Stimulated activated CD4-positive, alpha-beta T cell treated with anti-CD3 and anti-CD28 coated beads, Interleukin-1b, Interleukin-23, amount 100 ng/mL, for 1 hour (primary cell): ENCODE measurements at places on chromosomes 4 and X.

- no peak for DNase-seq
These were observed 102.5 kb downstream of the DDIT4L start for GRCh38 chr4:100087743-100088142.

- no peak for DNase-seq
These were observed 19.9 kb downstream of the MRFAP1 start for GRCh38 chr4:6660430-6660829.

DNA sequence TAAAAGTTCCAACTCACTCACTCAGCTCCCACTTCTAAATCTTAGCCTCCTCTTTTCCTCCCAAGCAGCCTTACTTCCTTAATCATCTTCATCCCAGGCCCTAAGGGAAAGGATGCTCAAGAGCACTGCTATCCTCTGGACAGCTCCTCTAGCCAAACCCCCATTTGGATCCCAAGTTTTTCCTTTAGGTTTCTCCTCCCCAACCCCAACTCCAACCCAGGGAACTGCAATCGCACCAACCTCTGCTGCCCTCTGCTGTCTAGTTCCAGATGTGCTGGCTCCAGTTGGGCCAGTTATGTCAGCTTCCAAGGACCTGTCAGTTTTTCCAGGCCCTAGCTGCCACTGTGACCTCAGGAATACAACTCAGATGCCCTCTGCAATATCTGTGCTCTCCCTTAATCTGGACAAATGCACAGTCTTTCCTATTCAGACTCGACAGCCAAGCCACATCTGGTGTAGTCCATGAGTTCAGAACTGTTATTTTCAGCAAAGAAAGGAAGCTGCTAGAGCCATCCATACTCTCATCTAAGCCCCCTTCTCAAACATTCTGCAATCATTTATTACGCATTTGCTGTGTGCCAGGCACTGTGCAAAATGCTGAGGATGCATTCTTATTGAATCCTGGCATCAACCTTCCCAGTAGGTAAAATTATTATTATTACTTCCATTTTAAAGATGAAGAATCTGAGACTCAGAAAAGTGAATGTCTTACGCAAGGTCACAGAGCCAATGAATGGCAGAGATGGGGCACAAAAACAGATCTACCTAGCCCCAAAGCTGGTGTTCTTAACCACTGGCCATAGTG lies 12.3 kb upstream of the XPNPEP2 start:
- peak; percentile 12 for DNase-seq

- DNase-seq: no peak
These were observed 54.5 kb downstream of the TSPAN5 start for GRCh38 chr4:98603683-98604521.

- no peak for DNase-seq
These were observed 102.3 kb upstream of the NAP1L5 start for GRCh38 chr4:88799900-88800299.

DNA sequence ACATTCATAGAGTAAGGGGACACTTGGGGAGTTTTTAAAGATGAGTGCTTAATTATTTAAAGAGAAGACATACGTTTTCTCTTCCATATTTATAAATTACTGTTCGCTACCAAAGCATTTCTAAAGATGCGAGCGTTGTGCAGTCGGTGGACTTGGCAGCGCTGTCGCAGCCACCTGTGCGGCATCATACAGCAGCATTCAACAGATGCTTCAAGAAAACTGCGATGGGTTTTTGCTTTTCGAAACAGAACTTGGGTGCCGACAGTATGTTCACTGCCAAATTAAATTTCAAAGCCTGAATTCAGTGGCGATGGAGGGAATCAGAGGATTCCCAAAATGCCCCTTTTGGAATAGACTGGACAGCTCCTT lies 1.6 kb upstream of the HTR2C start:
- DNase-seq: no peak

DNA sequence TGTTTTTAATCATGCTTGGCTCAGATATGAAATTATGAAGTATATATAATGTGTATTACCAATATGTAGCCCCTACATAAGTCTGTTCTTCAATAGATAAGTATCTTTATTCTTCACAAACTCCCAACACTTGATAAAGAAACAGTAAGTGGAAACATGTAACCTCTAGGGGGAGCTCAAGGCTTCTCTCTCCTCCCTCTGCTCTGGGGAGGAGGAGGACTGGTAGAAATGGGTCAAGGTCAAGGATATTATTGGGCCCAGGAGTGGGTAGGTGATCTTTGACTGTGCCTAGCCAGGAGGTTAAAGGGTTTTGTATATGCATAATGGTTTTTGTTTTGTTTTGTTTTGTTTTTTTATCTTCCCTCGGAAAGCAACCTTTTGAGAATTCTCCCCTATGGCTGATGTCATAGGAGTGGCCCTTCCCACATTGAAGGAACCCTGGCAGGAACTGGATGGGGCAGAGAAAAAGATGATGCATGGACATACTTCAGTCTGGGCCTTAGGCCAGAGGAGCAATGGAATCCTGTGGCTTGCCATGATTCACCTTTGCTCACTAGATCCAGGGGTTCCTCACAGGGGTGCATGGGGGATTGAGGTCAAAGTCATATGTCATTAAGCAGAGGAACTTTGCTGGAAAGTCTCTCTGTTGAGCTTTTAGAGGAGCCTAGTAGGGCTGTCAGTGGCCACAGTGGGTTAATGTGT lies 460.3 kb downstream of the MID1IP1 start:
- DNase-seq: no peak

DNA sequence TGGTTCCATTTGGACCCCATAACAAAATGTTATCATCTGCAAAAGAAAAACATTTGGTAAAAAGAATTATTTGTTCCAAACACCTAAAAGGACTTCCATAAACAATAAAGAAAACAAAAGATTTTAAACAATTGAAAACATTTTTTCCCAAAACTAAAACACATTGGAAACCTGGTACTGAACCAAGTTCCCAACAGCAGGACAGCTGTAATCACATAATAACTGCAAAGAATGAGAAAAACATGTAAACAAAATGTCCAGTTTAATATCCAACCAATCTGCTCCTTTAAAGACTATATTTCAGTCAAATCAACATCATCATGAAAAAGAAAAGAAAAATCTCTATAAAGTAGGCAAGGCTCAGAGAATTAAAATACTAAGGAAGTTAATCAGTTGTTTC lies 36.3 kb downstream of the PRDM5 start:
- DNase-seq: no peak

GRCh38 chr4:84547211-84547610 lies 35.7 kb upstream of the CDS1 start:
- no peak for DNase-seq

DNA sequence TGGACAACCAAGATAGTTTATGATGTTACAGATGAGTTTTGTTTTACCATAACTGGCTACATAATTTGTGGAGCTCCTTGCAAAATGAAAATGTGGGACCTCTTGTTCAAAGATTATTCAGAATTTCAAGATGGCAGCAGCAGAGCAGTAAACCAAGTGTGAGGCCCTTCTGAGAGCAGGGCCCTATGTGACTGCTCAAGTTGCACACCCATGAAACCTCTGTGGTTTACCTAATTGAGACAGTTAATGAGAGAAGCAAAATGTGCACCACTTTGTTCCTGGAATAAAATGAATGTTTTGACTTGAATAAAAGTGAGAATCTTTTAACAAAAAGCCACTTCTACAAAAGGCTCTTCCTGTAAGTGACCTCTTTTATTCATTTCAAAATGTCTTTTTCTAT lies 519.2 kb downstream of the RPA4 start:
- DNase-seq: no peak

GRCh38 chrX:121987163-121987562 lies 939.8 kb downstream of the GLUD2 start:
- no peak for DNase-seq

- no peak for DNase-seq
These were observed 14.8 kb downstream of the BLOC1S4 start for GRCh38 chr4:6730603-6731317.

GRCh38 chr4:146158036-146158745 lies 17.3 kb upstream of the LSM6 start:
- no peak for DNase-seq

GRCh38 chr4:122412547-122412946 lies 33.7 kb downstream of the ADAD1 start:
- DNase-seq: no peak

- no peak for DNase-seq
These were observed 236.6 kb downstream of the DCHS2 start for GRCh38 chr4:154254999-154255398.

DNA sequence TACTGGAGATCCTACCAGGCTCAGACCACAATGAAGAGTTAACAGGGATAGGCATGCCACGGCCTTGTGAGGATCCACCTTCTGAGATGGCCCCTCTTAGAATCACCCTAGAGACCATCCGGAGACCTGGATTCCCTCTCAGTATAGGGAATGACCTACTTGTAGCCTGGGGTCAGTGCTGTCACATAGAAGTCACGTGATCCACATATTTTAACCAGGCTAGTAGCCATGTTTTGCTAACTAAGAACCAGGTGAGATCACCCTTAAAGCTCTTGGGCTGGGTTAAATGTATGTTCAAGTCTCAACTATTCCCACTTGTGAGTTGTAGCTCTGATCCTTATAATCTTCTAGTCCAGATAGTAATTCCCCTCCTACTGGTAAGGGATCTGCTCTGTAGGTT lies 215.4 kb downstream of the CCNG2 start:
- DNase-seq: no peak

DNA sequence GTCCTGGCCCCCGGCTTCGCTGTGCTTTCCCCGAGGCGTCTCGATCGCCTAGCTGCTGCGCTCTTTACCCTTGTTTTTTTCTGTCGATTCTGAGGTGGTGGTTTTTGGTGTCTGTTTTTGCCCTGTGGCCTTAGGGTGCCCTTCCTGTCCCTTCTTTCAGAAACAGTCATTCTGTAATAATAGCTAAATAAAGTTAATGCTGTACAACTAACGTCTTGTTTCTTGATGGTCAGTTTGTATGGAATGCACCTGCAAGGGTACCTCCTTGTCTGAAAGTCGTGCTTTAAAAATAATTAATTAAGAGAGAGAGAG lies 686 bp downstream of the FIP1L1 start:
- no peak for DNase-seq

- DNase-seq: no peak
These were observed 175.9 kb downstream of the SHROOM3 start for GRCh38 chr4:76610751-76611547.

DNA sequence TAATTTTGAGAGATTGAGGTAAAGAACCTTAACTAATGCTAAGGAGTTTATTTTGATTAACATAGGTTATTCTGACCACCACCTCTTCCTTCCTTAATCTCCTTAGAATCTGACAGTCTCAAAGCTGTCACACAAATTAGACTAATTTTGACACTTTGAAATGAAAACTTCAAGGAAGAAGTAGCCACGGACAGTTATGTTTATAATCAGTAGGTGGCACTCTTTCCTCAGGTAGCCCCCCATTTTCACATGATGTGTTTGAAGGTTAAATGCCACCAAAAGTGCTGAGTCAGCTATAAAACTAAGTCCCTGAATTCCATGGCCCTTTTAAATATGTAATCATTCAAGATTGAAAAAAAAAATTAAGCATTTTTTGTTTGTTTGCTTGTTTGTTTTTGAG lies 22.4 kb downstream of the TMEM33 start:
- DNase-seq: no peak

GRCh38 chr4:48683784-48684666 lies 96.1 kb downstream of the FRYL start:
- no peak for DNase-seq

- no peak for DNase-seq
These were observed 74.9 kb downstream of the MTMR1 start for GRCh38 chrX:150768132-150768485.

DNA sequence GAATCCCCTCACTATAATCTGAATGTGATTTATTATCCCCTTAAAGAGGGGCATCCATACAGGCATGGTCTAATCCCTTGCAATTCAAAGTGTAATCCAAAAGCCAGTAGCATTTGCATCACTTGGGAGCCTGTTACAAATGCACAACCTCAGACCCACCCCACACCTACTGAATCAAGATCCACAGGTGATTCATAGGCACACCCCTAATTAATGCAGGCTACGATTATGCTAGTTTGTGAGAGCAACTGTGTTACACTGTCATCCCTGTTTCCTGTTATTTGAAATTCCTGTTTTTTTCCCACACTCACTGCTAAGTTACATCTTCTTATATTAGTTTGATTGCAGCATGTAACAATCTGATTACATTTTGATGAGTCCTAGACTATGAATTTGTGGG lies 120.0 kb downstream of the RAB28 start:
- no peak for DNase-seq

DNA sequence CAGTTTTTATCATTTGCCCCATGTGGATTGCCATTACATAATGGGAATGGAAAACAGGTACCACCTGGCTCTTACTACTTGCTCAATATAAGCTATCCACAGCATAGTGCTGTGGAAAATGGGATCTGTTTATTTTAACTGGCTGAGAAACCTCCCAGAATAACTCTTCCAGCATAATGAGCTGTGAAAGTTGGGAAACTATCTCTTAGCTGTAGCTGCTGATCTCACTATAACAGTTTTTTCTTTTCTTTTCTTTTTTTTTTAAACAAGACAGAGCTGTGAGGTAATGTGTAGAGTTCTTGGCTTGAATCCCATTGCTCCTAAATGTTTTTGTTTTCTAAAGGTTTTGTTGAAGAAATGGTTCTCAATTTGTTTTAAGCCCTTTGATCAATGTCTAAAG lies 988.3 kb downstream of the PCDH19 start:
- DNase-seq: no peak

GRCh38 chr4:141130947-141131605 lies 2.2 kb downstream of the RNF150 start:
- no peak for DNase-seq

- DNase-seq: no peak
These were observed at the start of gene GPRASP2 for GRCh38 chrX:102712216-102712966. Gene GPRASP2 (plus strand): TSS chrX:102712448. CDS start chrX:102714870, 2,422 bp downstream.

- DNase-seq: no peak
These were observed 207.2 kb upstream of the CNKSR2 start for GRCh38 chrX:21167011-21167410.

DNA sequence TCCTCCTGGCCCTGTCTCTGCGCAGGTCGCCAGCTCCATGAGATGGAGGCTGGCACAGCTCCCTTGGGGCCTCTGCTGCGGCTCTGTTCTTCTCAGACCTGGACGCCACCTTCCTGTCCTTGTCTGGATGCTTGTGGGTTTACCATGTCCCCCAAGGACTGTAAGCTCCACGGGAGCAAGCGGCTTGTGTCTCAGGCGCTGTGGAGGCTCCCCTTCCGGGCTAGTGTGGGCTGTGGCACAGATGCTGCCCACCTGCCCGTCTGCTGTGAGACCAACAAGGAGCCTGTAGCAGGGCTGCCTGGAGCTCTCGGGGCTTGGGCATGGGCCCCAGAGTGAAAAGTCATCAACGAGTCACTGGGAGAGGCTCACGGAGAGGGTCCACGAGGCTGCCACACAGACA lies 25.2 kb downstream of the NAT8L start:
- DNase-seq: no peak

DNA sequence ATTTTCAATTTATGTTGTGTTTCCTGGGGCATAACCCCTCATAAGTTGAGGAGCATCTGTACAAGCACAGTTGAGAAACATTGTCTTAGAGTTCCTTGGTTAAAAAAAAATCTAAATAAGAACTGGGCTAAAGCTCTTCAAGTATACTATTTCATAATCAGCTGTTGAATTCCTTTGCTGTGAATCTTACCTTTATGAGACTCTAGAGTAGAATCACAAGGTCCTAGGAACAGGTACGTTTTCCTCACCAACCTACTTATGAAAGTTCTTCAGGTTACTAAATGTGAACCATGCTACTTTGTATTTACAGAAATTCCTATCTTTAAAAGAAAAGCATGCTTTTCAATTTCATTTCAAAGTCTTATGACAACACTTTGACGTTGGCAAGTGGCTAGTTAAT lies 20.9 kb upstream of the SOD3 start:
- DNase-seq: no peak

GRCh38 chr4:2458546-2459491 lies 10.1 kb upstream of the RNF4 start:
- no peak for DNase-seq
